Fibroblast of pulmonary artery (primary cell): ENCODE measurements at places on chromosomes 6 and 20.

DNA sequence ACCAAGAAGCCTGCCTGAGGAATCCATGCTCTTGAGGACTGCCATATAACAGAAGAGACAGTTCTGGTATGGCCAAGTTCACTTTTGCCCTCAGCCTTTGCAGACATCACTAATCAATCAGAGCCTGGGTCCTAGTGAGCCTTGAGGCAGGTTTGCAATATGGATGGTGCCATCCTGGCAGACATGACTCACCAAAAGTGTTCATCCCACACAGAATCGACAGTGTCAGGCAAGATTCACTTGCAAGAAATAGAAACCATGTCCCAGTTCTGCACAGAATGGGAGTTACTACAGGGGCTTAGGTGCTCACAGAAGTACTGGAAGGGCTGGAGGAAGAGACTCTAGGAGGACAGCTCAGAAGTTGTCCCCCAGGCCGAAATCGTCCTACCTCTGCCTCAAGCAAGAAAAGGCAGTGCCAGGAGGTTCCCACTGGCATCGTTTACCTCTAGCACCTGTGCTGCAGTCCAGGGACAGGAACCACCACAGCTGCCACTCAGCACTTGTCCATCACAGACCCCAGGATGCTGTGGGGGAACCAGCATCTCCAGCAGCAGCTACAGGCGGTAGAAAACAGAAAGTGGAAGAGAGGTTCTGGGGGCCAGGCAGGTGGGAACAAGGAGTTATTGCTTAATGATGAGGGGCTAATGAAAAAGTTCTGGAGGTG lies 42.6 kb upstream of the PHACTR3 start:
- DNase-seq: no peak

DNA sequence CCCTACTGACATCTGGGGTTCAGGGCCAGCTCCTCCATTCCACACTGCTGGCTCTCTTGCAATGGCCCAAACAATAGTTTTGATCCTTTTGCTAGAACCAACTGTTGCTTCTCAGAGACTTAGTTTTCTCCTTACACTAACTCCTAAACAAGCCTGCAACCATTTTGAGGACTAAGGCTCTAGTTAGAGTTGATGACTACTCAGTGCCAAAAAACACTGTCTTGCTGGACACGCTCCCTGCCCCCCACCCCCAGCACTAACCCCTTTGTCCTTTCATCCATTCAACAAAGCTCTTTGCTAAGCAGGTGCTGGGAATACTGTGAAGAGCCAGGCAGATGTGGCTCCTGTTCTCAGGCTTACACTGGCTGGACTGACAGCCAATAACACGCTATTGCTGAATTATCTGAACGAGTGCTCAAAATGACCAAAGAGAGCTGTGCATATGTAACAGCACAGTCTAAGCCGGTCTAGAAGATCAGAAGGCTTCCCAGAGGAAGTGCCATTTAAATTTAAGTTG lies 17.6 kb downstream of the GCLC start:
- DNase-seq: no peak

GRCh38 chr6:79134699-79135474 lies 56.8 kb upstream of the PHIP start:
- DNase-seq: no peak

DNA sequence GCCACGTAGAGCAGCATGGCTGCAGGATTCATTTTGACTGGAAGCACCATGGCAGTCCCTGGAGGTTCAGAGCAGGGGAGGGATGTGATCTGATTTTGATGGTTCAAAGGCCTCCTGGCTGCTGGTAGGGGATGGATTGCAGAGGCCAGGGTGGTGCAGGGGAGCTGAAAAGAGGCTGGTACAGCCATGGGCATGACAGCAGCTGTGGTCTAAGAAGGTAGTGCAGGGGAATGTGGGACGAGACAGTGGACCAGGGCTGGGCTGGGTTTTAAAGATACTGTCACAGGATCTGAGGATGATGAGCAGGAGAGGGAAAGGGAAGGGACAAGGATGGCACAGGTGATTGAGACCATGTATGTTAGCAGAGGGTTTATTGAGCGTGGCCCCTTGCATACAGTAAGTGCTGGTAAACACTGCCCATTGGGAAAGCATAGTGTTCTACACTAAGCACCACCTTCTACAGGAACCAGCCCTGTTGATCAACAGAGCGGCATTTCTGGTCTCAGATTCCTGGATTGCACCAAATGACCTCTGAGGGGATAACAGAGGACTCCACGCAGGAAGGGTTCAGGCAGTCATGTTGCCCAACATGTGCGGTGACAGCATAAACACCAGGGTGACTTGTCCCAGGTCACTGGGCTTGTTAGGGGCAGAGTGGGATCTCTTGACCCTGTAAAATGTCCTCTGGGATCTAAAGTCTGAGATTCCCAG lies 14.5 kb upstream of the SIRPA start:
- no peak for DNase-seq

- DNase-seq: no peak
These were observed 27.1 kb downstream of the CDYL start for GRCh38 chr6:4803343-4803744.

- no peak for DNase-seq
These were observed 815.2 kb downstream of the QKI start for GRCh38 chr6:164229716-164230115.

- DNase-seq: peak; percentile 63
These were observed 18.3 kb downstream of the VAPB start for GRCh38 chr20:58407201-58407873.

- DNase-seq: no peak
These were observed 5.9 kb downstream of the RNASET2 start for GRCh38 chr6:166950443-166950821.

GRCh38 chr6:17103715-17104114 lies 1.9 kb downstream of the STMND1 start:
- no peak for DNase-seq

GRCh38 chr20:21391185-21391971 lies 5.9 kb downstream of the NKX2-4 start:
- DNase-seq: no peak

DNA sequence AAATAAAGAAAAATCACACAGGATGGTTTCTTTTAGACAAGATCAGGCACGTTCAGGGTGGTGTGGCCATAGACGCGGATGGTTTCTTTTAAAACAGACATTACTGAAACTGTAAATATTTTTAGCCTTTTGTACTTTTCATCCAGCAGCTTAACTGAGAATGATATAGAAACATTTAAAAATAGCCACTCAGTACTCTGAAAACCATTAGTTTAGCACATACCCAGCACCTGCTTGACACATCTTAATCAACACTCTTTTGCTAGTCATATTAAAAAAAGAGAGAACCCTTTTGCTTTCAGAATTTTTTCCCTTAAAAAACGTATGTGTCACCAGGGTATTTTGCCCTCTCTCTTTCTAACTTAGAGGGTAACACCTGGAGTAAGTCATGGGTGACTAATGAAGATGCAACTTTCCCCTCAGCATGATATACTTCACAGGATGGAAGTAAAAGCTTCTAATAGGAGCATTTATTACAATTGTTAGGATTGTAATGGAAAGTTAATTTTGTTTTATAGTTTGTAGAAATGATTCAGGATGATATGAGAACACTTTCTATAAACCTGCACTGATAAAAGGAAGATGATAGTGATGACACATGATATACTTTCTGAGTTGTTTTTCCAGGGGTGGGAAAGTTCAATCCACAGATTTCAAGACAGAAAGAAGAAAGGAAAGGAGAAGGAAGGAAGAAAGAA lies 45.2 kb downstream of the BACH2 start:
- no peak for DNase-seq

DNA sequence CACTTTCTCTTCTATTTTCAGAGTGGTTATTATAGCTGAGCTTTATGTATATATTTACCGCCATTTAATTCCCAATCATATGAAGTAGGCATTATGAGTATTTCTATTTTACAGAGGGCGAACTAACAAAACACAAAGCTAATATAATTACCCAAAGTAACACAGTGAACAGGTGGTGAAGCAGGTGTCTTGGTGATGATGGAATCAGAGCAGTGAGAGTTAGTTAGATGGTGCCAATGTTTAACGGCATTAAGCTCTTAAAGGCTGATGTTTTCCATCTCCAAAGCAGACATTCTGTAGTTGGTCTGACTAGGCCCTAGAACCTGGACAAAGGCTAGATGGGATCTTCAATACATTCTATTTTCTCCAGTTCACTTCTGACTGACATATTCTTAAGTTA lies 551.1 kb upstream of the SYNCRIP start:
- no peak for DNase-seq

DNA sequence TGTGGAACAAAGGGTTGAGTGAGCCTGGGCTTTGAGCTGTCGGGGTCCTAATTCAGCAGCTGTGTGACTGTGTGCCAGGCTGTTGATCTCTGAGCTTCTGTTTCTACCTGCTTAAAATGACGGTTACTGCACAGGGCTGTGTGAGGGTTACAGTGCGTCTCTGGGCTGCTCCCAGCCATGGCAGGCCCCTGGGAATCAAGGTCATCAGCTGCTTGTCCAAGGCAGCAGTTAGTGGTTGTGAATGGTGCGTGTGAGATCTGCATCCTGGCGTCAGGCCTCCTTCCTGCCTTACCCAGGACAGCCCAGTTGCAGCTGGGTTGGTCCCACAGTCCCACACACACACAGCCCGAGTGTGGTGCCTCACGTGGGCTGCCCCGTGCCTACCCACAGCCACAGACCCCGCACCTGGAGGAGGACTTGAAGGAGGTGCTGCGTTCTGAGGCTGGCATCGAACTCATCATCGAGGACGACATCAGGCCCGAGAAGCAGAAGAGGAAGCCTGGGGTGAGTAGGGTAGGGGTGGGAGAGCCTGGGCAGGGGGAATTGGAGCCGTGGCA lies 15.6 kb downstream of the GTSF1L start:
- no peak for DNase-seq

DNA sequence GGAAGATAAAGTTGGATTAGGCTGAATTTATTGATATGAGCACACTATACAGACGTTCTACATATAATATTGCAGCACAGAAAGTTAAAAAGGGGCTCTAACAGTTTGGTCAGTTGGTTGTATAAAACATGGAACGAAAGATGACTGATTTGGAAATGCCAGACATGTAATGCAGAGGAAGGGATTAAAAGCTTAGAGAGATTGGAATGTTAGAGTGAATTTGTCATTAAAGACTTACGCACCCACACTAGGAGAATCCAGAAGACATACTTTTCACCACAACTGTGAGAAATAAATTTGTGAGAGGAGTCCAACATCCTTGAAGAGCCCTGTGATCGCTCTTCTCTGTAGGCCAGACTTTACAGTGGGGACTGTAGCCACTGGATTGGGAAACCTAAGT lies 134.7 kb downstream of the GPR63 start:
- no peak for DNase-seq

GRCh38 chr6:85828973-85829372 lies 186.3 kb upstream of the SYNCRIP start:
- no peak for DNase-seq

DNA sequence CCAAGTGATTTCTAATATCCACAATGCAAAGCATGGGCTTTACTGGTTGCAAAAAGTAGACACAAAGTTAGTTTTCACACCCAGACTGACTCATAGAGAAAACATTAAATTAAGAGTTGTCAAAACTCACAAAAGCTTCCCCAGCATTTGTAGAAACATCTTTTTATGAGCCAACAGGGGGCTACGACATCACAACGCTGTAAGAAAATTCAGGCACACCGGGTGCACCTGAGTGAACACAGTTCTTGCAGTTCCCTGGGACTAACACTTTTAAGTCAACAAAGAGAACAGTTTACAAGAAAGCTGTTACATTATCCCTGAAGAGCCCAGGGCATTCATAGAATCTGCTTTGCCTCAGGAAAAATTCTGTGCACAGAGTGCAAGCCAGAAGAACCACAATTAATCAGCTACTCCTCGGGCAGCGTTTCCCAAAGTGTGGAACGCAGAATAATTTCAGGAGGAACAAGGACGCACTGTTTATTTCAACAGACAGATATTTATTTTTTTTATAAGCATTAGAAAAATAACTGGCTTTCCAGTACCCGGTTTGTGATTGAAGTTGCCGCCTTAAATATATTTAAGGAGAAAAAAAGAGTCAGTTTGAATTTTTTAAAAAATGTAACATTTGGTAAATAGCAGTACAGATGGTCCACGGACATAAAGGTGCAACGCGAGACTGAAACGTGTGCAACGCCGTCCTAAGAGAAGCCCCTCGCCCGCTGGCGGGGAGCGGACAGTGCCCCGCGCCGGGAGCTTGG lies 1.2 kb downstream of the NCOA5 start:
- DNase-seq: peak; percentile 11

- DNase-seq: peak; percentile 11
These were observed at the start of gene TCF15 for GRCh38 chr20:610130-611046. TCF15 (minus strand) TSS chr20:610309; CDS start chr20:610237, 72 bp downstream.

DNA sequence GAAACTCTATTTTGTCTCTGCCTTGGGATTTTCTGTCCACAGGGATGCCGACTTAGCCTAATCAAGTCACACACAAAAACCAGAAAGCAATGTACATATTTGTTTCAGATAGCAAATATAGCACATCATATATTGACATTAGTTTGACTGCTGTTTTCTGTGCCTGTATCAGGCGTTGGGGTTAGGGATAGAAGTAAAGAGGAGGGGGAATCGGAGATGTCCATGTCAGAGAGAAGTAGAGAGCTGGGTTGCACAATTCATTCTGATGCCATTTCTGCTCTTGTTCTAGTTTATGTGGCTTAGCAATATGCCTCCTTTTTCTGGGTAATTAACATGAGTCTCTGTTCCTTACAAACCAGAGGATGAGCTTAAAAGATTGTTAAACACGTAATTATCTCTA lies 14.7 kb upstream of the IPCEF1 start:
- DNase-seq: no peak

DNA sequence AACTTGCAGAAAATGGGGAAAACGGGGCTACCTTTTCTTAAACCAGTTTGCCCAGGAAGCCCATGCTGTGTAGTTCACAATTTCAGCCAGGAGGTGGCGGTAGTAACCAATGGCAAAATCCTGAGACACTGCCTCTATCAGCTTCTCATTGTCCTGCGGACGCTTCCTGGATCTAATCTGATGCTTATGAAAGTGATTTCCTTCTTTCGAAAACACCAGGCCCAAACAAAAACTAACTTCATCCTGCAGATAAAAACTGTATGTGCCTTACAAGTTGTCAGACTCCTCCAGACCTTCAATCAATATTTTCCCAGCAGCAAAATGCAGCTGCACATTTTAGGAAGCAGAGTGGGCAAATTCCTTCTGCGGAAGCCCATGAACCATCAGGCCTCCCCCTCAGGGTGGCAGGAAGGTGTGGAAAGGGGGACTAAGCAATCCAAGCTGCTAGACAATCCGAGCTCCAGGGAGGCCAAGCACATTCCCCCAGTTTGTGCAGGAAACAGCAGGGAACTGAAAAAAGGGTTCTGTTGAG lies 88.5 kb downstream of the LY86 start:
- peak; percentile 86 for DNase-seq

DNA sequence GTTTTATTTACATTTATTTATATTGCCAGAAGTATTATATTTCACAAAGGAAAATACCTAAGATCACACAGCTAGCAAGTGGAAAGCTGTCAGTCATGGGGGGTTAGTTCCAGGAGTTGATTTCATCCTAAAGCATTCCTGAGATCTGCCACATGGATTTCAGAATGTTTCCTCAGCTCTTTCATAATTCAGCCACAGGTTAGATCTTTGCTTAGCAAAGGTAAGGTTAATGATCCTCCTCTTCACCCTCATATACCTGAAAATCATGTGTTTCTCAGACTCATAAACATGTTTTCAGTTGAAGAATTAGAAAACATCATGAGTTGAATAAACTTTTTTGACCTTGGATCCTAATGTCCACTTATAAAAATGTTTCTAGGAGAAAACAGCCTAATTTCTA lies 215.4 kb downstream of the ARHGAP18 start:
- no peak for DNase-seq

- DNase-seq: no peak
These were observed 700.5 kb downstream of the TENT5A start for GRCh38 chr6:81051952-81052351.
